Camera-type eye (tissue), 1 donor: ENCODE measurements at places on chromosomes 1 and 21. TPM values are rescaled to one million over a fixed set of nuclear protein-coding genes. Genes with fewer than 3 reads are reported as not detected.

Gene PUSL1
- 17.1 TPM for total RNA-seq

Gene PKP1
- 34.3 TPM for total RNA-seq

Gene C1orf226
- total RNA-seq: 12.4 TPM

Gene ATP6V1G3
- total RNA-seq: not detected

Gene NUF2
- 14.2 TPM for total RNA-seq

Gene TRIM58
- 7.0 TPM for total RNA-seq

Gene CLCA4
- not detected for total RNA-seq

Gene HSD3B1
- not detected for total RNA-seq

Gene KRTAP22-2
- total RNA-seq: not detected

Gene ACTRT2
- not detected for total RNA-seq

Gene DNAI4
- 18.5 TPM for total RNA-seq

Gene CFAP126
- total RNA-seq: not detected

Gene C1orf167
- total RNA-seq: not detected

Gene TNFRSF8
- not detected for total RNA-seq

Gene DNASE2B
- total RNA-seq: 3.0 TPM

Gene RABGAP1L
- 107 TPM for total RNA-seq

Gene SLAMF6
- total RNA-seq: not detected

Gene RHBG
- total RNA-seq: not detected

Gene OR6K3
- not detected for total RNA-seq

Gene RRP1
- total RNA-seq: 24.2 TPM

Gene LCE3D
- not detected for total RNA-seq

Gene ANGPTL3
- 0.33 TPM for total RNA-seq

Gene DENND2C
- 4.2 TPM for total RNA-seq

Gene DENND2D
- 6.2 TPM for total RNA-seq

Gene BMP8B
- total RNA-seq: 6.8 TPM

Gene TTC13
- 33.4 TPM for total RNA-seq

Gene OR2L3
- total RNA-seq: 0.33 TPM

Gene PAQR7
- 5.6 TPM for total RNA-seq

Gene PRDX6
- total RNA-seq: 201 TPM

Gene GABRD
- total RNA-seq: 1.4 TPM

Gene RNU5D-1
- not detected for total RNA-seq

Gene FAM72B
- total RNA-seq: 3.7 TPM

Gene CELA3B
- not detected for total RNA-seq

Gene PPFIA4
- total RNA-seq: 15.8 TPM

Gene GSTM1
- total RNA-seq: not detected
